GM18507 (cell line): ENCODE measurements at places on chromosomes 12 and 14.

- no peak for DNase-seq
Measured at GRCh38 chr12:66900616-66901015, 221.7 kb upstream of the GRIP1 start.

DNA sequence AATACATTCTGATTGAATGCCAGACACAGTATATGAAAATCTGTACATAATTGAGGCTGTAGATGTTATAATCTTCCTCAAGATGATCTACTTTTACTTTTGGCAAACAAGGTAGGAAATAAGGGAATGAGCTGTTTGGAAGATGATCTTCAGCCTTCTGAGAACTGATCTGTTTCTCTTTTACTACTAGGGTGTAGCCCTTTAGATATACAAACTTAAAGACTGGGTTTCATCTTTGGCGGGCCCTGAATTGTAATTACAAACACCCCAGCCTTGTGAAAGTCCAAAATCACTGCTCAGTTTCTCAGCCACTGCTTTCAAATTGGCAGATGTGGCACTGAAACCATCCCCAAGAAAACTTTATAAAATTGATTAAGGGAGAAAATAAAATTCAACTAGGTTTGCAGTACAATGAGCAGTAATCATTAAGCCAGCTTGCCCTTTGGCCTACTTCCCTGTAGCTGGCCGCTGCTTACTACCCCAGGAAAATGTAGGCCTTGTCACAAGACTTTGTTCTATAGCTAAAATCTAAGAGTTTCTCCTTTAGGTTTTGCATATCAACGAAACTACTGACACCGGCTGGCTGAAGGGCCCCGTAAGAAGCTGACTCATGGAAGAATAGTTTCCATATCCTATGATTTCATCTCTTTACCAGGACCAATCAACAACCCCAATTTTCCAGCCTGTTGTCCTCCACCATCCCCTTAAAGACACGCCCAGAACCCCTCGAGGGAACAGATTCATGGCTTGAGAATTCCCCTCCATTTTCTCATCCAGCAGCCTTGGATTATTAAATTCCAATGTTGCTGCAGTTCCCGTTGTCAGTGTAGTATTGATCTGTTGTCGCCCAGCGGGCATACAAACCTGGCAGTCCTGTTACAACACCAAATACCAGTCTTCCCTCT, 210.8 kb downstream of the PCNX1 start:
- DNase-seq: no peak

DNA sequence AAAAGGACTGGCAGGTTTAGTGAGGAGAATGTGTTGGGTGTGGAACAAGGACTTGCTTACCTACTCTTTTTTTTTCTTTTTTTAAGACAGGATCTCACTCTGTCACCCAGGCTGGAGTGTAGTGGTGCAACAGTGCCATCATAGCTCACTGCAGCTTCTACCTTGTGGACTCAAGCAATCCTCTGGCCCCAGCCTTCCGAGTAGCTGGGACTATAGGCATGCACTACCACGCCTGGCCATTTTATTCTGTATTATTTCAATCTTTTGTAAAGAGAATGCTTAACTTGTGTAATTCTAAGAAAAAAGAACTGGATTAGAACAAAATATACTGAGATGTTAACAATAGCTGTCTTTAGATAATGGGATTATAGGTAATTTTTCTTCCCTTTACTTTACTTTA, 1.9 kb upstream of the VRTN start:
- DNase-seq: no peak

GRCh38 chr12:122984612-122985337, 4.3 kb downstream of the ARL6IP4 start:
- no peak for DNase-seq

- DNase-seq: no peak
Measured at GRCh38 chr14:21236948-21237797, 32.1 kb downstream of the HNRNPC start.

GRCh38 chr14:104860414-104860813, 4.7 kb upstream of the CEP170B start:
- no peak for DNase-seq
